Stimulated activated CD4-positive, alpha-beta T cell treated with anti-CD3 and anti-CD28 coated beads, TNF-alpha, amount 100 ng/mL, for 1 hour (primary cell): ENCODE measurements at places on chromosomes 16 and 17.

GRCh38 chr17:56543280-56543679 is 50.2 kb upstream of the NOG start:
- DNase-seq, result no peak

DNA sequence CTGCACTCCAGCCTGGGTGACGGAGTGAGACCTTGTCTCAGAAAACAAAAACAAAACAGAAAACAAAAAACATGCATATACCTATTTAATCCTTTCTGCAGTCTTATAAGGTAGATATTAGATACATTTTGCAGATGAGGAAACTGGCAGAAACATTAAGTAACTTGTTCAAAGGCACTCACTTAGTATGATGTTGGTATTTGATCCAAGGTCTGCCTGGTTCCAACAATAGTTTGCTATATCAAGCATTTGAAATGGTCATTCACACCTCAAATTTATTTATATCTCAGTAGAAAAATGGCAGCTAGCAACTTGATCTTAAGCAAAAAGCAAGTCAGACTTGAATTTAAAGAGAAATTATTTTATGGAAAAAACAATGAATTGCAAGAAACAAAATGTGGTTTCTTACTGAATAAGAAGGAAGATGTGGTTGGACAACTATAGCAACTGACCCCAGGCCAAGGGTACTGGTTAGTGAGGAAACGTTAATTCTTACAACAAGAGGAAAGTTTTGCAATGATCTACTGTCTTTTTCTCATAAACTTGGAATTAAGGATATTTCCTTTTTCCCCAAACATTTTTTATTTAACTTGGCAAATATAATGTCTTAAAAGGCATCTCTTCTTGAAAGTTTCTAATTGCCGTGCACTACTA is 19.7 kb downstream of the DHRS7B start:
- DNase-seq, result no peak

- no peak for DNase-seq
Observed at GRCh38 chr17:282912-283882, 69.4 kb downstream of the RPH3AL start.

DNA sequence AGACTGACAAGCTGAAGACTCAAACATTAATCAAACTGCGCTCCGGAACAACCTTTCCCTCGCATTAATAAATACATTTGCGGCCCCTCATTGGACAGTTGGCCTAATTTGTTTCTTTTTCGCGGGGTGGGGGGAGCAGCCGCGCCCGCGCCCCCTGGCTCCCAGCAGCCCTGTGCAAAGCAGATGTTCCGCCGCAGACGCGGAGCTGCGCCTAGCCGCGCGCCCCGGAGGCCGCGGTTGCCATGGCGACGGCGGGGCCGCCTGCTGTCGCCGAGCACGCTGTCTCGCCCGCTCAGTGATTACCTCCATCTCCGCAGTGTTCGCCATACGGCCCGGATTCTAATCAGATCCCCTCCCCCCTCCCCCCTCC is 25.5 kb downstream of the COPZ2 start:
- DNase-seq, result no peak

GRCh38 chr17:66290101-66290722 is 12.2 kb upstream of the PRKCA start:
- DNase-seq, result no peak

- peak; percentile 51 for DNase-seq
Observed at GRCh38 chr16:2905241-2905987, 6.3 kb upstream of the FLYWCH1 start.

DNA sequence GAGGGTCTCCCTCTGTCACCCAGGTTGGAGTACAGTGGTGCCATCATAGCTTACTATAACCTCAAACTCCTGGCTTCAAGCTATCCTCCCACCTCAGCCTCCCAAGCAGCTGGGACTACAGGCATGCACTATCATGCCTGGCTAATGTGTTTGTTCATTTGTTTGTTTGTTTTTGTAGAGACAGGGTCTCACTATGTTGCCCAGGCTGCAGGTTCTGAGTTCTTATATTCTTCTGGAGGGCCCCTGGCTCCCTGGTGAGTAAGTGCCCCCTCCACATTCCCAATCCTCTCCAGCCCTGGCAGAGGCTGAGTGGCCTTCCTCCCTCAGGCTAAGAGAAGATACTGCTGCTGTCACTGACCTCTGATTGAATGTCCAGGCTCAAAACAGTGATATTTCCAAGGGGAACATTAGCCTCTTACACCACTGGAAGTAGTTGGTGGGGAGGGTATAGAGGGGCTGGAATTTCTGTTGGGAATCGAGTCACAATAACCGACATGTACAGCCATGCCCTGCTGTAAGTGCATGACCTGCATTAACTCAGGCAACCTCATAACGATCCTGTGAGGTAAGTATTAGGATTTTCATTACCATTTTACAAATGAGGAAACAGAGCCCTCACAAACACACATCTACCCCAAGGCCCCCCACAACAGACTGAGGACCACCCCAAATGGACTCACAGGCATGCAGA is 2.7 kb upstream of the ETV4 start:
- no peak for DNase-seq

DNA sequence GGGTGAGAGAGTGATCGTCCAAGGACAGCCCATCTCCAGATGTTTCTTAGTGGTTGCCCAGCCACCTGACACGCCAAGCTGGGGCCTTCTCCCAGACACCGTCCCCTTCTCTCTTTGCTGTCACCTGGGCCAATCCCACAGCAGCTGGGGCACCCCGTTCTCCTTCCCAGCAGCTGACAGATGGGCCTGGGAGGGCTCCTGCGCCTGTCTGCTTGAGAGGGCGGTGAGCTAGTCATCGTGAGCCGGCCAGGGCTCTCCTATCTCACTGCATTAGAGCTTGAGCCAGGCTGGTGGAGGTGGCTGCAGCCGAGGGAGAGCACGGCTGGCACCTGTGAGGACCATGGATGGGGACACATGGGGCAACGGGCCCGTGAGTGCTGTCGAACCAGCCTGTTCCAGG is 41.2 kb downstream of the RAB11FIP3 start:
- DNase-seq, result no peak

DNA sequence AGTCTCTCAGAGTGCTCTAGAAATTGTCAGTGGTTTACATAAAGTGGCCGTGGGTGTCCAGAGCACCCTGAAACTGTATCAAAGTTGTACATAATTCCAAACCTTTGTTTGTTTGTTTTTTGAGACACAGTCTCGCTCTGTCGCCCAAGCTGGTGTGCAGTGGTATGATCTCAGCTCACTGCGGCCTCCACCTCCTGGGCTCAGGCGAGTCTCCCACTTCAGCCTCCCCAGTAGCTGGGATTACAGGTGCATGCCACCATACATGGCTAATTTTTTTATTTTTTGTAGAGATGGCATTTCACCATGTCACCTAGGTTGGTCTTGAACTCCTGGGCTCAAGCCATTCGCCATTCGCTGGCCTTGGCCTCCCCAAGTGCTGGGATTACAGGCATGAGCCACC is 24.3 kb upstream of the ADGRG1 start:
- no peak for DNase-seq

- DNase-seq, result no peak
Observed at GRCh38 chr17:1495265-1495989, 2.9 kb upstream of the MYO1C start.

- no peak for DNase-seq
Observed at GRCh38 chr16:84851192-84852127, 31.7 kb downstream of the CRISPLD2 start.

DNA sequence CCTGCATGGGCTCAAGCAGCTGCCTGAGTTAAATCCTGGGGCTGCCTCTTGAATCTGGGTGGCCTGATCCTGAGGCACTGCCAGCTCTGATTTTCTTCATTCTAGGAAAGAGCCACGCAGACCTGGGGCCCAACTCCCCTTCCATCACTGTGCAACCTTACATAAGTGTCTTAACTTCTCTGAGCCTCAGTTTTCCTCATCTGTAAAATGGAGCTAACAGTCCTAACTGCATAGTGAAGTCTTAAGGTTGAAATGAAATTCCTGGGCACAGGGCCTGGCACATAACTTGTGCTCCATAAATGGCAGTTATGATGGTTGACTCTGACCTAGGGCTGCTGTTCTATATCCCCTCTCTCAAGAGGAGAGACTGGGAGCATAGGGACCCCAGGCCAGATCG is 236.6 kb downstream of the GSG1L start:
- no peak for DNase-seq

DNA sequence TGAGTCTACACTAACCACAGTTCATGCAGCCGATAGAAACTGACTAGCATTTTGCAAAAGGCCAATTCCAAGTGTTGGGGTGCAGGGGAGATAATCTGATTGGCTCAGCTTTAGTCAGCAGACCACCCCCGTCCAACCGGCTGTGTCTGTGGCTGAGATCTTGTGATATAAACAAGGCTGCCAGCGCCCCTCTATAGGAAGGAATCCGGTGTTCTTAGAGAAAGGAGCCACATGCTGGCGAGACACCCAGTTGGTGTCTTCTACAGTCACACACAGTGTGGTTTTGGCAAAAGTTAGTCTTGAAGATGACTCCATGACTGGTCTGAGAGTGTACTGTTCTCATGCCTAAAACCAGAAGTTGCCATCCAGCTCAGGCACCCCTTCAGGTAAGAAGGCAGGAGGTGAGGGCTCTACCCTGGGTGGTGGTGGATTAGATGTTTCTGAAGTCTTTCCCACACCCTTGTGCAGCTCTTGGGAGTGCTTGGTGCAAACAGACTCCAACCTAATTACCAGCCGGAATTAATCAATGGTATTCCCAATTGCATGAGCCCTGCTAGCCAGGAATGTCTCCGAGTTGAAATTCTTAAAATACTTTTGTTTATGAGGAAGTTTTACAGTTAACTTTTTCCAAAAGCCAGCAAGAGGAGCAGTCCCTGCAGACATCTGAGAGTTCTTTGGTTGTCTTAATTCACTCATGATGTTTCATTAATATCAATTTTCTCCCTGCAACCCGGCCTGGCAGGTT is 172.3 kb upstream of the IRX6 start:
- DNase-seq, result no peak

- no peak for DNase-seq
Observed at GRCh38 chr17:74431568-74432423, at the start of gene GPRC5C. Gene GPRC5C, plus strand, starts transcription at chr17:74432088. Its CDS starts 7,689 bp downstream, at chr17:74439777.

- no peak for DNase-seq
Observed at GRCh38 chr17:32123782-32124181, 18.5 kb upstream of the RHOT1 start.

DNA sequence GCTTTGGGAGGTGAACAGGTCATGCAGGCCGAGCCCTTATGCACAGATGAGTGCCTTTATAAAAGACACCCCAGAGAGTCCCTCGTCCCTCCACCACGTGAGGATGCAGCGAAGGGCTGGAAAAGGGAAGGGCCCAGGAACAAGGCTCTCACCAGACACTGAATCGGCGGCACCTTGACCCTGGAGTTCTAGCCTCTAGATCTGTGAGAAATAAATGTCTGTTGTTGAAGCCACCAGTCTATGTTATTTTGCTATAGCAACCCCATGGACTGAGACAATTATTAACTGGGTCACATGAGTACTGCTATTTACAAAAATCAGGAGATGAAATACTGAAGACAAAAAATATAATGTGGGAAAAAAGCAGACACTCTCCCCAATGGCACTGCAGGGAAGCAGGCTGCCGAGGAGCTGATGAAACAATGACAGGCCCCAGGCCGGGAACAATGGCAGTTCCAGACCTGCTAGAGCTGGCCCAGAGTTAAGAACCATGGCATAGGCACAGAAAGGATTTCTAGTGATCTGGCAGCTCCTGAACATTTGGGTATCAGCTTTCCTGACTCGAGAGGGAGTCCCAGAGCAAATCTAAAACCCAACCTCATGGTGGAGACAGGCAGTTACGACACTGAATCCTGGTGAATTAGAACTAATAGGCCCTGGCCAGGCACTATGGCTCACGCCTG is 17.8 kb upstream of the GGA2 start:
- DNase-seq, result no peak

GRCh38 chr17:79976451-79976850 is 59.2 kb downstream of the TBC1D16 start:
- no peak for DNase-seq

DNA sequence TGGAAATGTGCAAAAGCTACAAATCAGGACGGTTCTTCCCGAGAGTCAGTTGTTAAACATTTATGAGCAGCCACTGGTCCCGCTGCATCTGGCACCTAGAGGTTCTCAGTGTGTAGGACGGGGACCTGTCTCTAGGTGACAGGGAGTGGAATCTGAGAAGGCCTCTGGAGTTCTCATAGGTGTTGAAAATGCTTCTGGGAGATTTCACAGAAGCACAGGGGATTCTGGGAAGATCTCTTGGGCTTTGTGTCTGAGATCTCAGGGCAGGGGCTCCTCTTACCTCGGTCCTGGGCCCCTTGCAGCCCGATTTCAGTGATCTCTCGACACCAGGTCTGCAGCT is 8.9 kb downstream of the ALOX15 start:
- no peak for DNase-seq

GRCh38 chr17:70655176-70655958 is 486.0 kb downstream of the KCNJ2 start:
- DNase-seq, result no peak

DNA sequence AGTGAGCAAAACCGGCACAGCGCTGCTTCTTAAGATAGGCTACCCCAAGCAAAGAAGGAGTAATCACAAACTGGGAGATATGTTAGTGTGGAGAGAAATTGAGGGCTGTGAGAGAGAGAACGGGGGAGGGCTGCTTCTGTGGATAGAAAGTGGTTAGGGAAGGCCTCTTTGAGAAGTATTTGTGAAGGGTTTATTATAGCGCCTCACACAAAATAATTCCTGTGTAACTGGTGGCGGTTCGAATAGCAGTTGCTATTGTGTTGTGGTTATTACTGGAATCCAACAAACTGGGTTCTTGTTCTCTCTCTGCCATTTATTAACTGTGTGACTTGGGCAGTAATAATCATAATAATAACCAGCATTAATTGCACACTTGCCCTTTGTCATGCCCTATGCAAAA is 9.2 kb upstream of the CISD3 start:
- DNase-seq, result no peak

DNA sequence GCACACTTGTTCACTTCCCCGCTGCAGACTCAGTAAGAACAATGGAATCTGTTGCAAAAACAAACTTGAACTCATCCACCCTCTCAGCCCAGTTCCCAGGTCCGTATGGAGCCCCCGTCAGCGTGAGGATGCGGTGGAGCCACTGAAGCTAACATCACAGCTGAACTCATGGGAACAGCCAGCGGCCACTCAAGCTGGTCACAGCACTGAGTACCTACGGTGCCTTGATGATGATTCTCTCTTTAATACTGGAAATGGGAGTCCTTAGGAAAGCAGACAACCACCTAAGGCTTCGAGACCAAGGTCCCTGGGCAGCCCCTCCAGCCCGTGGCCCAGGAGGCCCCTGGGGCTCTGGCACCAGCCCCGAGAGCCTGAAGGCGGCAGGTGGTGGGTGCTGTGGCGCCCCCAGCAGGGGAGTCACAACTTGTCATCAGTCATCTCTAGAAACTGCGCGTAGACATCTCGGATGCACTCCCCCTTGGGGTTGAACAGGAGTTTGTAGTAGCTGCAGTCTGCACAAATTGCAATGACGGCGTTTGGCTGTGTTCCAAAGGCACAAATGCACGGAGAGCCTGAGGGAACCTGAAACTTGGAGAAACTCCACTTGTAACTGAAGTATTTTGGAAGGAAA is 31.0 kb upstream of the RHOT1 start:
- no peak for DNase-seq

- DNase-seq, result no peak
Observed at GRCh38 chr17:56465886-56466285, 127.6 kb upstream of the NOG start.
